ENCODE measurements at places on chromosomes 7 and 10. TPM values are rescaled to one million over a fixed set of nuclear protein-coding genes. Genes with fewer than 3 reads are reported as not detected.

Gene OR13A1
- total RNA-seq = not detected

Gene PIP
- not detected for total RNA-seq

Gene SLC16A9
- total RNA-seq = 0.07 TPM

Gene NCF1
- not detected for total RNA-seq

Gene MYO1G
- 0.09 TPM for total RNA-seq

Gene ENTPD1
- 0.05 TPM for total RNA-seq

Gene LIPA
- total RNA-seq = 55.2 TPM

Gene NEUROG3
- not detected for total RNA-seq

Gene SLC39A12
- not detected for total RNA-seq

Gene CCDC3
- 0.95 TPM for total RNA-seq

Gene MMP21
- 0.03 TPM for total RNA-seq

Gene SLC25A13
- 37.4 TPM for total RNA-seq

Gene BAIAP2L1
- 56.3 TPM for total RNA-seq

Gene SCIN
- 0.70 TPM for total RNA-seq

Gene KCP
- total RNA-seq = 0.17 TPM

Gene CYP2E1
- total RNA-seq = 0.19 TPM

Gene NACAD
- total RNA-seq = 0.18 TPM

Gene BAZ1B
- 56.6 TPM for total RNA-seq

Gene NME8
- total RNA-seq = not detected

Gene BLNK
- total RNA-seq = not detected

Gene TMEM225B
- 0.92 TPM for total RNA-seq

Gene LBX1
- total RNA-seq = not detected

Gene UPK3BL1
- total RNA-seq = 17.4 TPM

Gene NUDCD3
- total RNA-seq = 58.6 TPM

Gene LRMDA
- total RNA-seq = 4.2 TPM

Gene CHRM2
- total RNA-seq = not detected

Gene RNLS
- total RNA-seq = 10.0 TPM

Gene C10orf53
- not detected for total RNA-seq

Gene AEBP1
- total RNA-seq = not detected

Gene PLXDC2
- total RNA-seq = 0.06 TPM

Gene PON2
- total RNA-seq = 275 TPM

Gene LIMK1
- total RNA-seq = 33.1 TPM

Gene DNAJB12
- 34.2 TPM for total RNA-seq

Gene TMEM26
- total RNA-seq = 0.33 TPM

Gene CCDC172
- total RNA-seq = not detected

Gene OPALIN
- total RNA-seq = not detected

Gene WEE2
- not detected for total RNA-seq

Gene ASAH2B
- 4.5 TPM for total RNA-seq

Gene SUN3
- total RNA-seq = not detected

Gene MAT1A
- 0.11 TPM for total RNA-seq

Gene GDF2
- total RNA-seq = not detected

Gene DKK1
- total RNA-seq = 343 TPM

Gene BAMBI
- total RNA-seq = 18.9 TPM

Gene NUDT13
- total RNA-seq = 3.0 TPM

Gene ADO
- total RNA-seq = 19.0 TPM

Gene MUC12
- total RNA-seq = 15.5 TPM

Gene SEMA3D
- total RNA-seq = 0.05 TPM

Gene PBLD
- 3.1 TPM for total RNA-seq

Gene LOXL4
- total RNA-seq = 1.3 TPM

Gene TDRD1
- total RNA-seq = not detected

Gene ZMIZ1
- 79.1 TPM for total RNA-seq

Gene EGR2
- total RNA-seq = 0.86 TPM

Gene ATG9B
- 0.14 TPM for total RNA-seq

Gene SLIT1
- 0.03 TPM for total RNA-seq

Gene SMIM30
- 34.9 TPM for total RNA-seq

Gene FGFR2
- 0.45 TPM for total RNA-seq

Gene PRPS1L1
- not detected for total RNA-seq

Gene CLDN3
- 1.8 TPM for total RNA-seq

Data from A549 treated with DMSO at 1 μM for 4 hours (cell line).